ENCODE measurements at places on chromosomes 5 and 9.

- peak; percentile 28 for DNase-seq
These were observed 394.3 kb downstream of the GADD45G start for GRCh38 chr9:89999176-89999533.

DNA sequence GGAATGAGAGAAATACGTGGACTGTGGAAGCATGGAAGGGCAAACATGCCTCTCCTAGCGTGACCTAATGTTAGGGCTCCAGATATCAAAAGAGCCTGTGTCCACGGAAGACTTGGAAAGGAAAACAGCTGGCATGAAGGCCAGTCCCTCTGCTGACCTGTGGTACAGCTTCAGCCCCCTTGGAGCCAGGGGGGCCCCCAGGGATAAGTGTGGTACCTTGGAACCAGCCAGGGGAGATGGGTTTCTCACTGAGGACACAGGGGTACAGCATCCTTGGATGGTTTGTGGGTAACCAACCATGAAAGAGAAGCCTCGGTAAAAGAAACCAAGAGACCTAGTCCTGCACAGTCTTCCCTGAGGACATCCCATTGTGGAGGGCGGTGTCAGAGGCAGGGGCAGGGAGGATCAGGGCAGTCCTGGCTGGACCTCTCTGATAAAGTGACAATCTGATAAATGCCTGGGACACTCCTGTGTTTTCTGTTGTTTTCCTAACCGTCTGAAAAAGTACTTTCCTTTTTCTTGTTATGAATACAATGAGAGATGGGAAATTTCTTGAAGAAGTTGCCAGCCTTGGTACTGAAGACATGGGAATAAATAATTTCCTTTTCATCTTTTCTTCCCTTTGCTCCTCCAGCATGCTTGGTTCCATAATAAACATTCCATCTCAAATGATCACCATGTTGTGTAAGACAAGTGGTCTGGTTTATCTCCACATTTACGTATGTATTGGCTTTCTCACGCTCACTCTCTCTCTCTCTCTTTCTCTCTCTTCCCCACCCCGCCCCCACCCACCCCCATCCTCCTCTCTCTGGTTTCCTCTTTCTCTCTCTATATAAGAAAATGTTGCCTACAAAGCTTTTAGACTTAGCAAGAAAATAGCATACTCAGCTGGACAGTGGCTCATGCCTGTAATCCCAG lies 102.1 kb downstream of the SUSD1 start:
- DNase-seq, result no peak

GRCh38 chr5:39341896-39342295 lies 22.4 kb downstream of the C9 start:
- no peak for DNase-seq

DNA sequence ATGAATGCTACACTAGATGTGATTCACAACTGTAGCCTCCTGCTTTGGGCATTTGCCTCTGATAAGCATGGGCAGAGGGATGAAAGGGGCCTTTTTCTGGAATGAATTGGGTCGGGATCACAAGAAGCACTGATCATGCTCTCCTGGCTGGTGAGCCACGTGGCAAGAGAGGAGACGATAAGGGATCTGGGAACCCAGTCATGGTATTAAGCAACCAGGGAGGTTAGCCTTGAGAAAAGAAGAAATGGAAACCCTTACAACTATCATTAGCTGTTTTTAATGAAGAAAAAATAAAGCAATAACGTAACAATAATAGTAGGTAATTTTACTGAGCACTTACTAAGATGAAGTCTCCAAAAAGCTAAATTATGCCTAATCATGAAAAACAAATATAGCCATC lies 50.0 kb upstream of the RAI14 start:
- no peak for DNase-seq

GRCh38 chr9:122379340-122379739 lies 8.5 kb downstream of the PTGS1 start:
- DNase-seq, result no peak

GRCh38 chr5:75335952-75336614 lies 937 bp upstream of the HMGCR start:
- DNase-seq, result no peak

DNA sequence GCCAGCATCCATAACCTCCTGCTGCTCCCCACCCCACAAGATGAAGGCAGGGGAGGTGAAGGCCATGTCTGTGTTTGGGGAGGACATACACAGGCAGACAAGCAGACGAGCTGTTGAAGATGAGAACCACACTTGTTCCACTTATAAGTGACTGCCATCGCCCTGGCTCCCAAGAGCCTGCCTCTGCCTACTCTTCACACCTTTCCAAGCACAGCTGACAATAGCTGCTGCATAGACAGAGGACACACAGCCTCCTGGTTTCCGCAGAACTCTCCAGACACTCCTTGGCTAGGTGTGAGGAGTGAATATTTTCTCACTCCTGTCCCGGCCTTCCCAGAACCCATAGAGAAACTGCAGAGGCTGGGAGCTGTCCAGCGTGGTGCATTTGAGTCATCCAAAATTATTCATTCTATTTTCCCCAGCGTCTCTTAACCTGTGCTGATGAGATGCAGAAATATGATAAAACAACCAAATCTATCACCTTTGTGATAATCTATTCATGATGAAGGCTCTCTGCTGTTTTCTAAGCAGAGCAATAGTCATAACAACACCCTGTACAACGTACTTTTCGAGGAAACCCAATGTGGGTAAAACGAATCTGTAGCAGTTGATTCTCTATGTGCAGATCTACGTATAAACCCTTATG lies 24.7 kb downstream of the KLF9 start:
- no peak for DNase-seq

- DNase-seq, result no peak
These were observed 29.5 kb upstream of the TGFBR1 start for GRCh38 chr9:99075246-99075912.

GRCh38 chr5:165282491-165282890 lies 1777.1 kb downstream of the MAT2B start:
- no peak for DNase-seq

DNA sequence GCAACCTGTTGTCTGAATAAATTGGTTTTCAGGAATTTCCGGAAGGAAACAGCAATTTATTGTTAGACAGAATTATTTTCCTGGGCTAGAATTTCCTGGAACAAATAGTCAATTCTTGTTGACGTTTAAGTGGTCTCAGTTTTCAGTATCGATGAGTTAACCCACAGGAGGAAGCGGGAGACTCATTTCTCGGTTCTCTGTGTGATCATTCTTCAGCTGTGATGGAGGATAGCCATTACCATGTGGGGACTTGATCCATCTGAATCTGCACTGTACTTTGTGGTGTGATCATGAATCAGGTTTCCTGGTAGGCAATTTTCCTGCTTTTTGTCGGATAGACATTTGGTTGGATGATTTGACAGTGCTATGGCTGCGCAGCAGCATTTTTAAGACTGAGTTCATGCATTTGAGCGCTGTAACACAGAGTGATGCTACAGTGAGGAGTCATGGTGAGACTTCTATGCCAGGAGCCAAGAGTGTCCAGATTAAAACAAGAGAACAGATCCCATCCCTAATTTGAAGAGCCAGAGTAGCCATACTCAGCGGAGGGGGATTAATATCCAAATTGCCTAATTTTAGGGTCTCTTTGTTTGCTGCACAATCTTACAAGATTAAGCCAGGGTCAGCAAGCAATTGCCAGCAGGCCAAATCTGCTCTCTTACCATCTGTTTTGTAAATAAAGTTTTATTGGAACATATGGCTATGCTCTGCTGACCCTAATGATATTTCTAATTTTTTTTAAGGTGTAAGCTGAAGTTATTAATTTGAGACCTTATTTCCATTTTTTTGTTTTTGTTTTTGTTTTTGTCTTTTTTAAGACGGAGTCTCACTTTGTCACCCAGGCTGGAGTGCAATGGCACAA lies 355.9 kb downstream of the RAB3C start:
- DNase-seq, result no peak

DNA sequence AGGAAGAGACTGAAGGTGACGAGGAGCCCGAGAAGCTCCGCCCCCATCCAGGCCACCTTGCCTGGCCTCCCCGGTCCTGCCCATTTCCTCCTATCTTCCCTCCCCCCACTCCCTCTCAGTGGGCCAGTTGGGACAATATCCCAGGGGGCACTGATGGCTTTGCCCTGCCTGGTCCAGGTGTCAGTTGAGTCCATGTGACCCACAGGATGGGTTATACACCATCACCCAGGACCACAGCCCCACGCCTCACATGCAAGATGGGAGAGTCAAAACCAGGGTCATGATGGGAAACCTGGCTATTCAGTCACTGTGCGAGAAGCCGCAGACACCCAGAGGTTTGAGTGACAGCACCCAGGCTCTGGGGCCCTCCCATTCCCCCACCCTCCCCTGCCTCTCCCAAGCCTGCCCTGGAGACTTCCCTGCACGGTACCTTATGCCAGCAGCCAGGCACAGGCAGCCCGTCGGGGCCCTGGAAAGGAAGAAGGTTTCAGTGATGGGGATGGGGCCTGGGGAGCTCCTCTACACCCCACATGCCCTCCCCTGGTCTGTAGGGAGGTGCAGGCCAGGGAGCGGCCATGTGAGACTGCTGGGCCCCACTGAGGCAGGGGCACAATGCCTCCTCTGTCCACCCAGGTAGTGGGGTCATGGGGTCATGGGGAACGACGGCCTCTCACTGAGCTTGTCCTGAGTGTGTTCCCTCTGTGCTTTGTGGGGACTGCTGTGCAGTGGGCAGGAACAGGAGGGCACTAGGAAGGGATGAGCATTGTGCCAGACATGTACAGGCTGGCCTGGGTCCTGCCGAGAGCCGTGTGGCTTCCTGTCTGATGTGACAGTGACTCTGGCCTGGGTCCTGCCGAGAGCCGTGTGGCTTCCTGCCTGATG lies 6.3 kb upstream of the PHYKPL start:
- DNase-seq, result no peak
